ENCODE measurements at places on chromosomes 3 and 15.

DNA sequence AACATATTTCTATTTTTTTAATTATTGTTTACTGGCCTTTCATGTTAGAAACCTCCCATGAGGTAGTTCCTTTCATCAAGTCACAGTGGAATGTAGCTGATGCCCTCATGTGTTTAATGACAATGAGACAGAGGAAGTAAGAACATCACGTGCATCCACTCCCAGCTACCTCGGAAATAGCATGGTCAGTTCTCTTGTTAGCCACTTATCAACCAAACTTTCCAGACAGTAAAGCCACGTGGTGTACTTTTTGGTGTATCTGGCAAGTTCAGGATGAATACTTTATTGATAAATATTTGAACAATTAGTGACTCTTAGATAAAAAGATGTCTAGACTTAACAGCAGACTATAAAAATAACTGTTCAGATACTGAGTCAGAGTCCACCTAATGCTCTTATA is 781.7 kb downstream of the MECOM start:
- DNase-seq: no peak

GRCh38 chr3:178597371-178597770 is 61.1 kb downstream of the KCNMB2 start:
- DNase-seq: no peak

- no peak for DNase-seq
Measured at GRCh38 chr15:101526021-101526420, 36.5 kb upstream of the PCSK6 start.

DNA sequence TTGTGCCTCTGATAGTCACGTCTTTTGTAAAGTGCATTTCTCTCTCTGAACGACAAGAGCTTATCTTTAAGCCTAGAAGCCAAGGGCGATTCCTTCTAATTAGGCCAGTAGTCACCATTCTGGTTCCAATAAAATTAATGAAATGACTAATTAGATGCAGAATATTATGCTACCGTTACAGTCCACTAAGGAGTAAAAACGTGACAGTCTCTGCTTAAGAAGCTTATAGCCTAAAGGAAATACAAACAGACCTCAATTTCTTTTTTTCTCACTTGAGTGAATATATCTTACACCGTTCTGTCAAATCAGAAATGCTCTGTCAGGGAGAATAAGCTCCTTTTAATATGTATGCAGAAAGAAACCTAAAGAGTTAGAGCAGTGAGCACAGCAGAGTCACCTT is 236.1 kb downstream of the CD47 start:
- DNase-seq: no peak

- no peak for DNase-seq
Measured at GRCh38 chr3:134326126-134326525, 48.1 kb downstream of the AMOTL2 start.

GRCh38 chr3:46660543-46661523 is 32.6 kb downstream of the ALS2CL start:
- no peak for DNase-seq

DNA sequence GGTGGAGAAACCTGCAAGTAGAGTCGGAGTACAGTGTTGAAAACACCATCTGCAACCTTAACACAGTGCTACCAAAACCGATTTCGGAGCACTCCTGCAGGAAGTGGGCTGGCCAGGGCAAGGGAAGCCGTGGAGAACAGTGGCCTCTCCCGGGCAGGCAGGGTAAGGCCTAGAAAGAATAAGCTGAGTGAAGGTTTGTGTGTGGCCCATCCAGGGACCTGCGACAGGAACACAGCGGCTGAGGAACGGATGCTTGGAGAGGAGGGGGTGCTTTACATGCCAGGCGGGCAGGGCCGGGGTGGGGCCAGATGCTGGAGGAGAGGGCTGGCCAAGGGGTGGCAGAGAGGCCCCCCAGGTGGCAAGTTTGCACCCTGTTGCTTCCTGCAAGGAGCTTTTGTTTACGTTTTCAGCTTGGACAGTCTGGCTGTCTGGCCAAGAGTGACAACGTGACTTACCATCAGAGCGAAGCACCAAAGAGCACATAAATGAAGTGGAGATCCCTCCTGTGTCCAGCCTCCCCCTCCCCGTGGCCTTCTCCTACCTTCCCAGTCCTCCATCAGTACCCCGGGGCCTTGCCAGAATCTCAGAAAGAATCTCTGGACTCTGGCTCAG is 156.5 kb downstream of the PGPEP1L start:
- peak; percentile 73 for DNase-seq

DNA sequence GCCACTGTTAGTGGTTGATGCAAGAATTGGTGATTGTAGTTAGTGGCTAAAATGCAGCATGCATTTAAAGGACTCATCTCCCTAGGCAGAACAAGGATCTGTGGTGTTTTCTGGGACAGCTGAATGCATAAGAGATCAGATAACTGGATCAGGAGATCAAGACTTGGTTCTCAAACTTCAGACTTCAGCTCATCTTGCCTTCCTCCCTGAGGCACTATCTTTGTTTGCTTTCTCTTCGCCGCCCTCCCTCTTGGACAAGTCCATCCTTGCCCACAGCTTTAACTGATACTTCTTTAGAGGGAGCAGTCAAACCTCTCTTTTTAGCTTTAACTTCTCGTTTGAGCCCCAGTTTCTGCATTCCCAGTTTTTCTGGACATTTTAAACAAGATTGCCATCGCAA is 195.4 kb upstream of the TPRG1 start:
- no peak for DNase-seq

DNA sequence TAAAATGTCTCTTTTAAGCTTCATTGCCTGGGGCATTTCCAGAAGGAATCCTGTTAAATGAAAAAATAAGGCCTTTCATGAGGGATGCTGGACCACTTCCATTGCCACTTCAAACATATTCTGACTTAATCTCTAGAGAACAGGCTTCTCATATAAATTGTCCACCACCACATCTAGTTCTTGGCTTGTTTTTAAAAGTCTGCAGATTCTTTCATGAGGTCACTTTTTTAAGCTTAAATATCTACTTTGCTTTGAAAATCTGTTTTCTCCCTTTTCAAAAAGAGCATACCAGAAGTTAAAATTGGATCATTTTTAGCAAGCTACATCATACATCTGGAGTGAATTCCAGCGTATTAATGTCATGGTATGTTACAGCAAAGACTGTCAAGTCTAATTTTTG is 131.6 kb downstream of the C3orf70 start:
- no peak for DNase-seq

DNA sequence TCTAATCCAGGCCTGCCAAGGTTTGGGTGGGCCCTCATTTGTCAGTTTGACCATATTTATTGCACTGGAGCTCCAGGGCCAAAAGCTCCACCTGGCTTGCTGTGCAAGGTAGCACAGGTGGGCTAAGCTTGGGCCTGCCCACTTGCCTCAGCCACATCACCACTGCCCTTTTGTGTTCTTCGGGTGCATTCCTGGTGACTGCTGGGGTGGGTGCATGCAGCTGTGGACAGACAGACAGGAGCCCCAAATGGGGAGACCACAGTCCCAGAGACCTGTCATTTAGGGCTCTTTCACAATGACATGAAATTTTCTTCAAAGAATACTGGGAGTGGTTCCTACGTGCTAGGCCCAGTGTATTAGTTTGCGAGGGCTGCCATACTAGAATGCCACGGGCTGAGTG is 2.7 kb downstream of the MESP2 start:
- no peak for DNase-seq

DNA sequence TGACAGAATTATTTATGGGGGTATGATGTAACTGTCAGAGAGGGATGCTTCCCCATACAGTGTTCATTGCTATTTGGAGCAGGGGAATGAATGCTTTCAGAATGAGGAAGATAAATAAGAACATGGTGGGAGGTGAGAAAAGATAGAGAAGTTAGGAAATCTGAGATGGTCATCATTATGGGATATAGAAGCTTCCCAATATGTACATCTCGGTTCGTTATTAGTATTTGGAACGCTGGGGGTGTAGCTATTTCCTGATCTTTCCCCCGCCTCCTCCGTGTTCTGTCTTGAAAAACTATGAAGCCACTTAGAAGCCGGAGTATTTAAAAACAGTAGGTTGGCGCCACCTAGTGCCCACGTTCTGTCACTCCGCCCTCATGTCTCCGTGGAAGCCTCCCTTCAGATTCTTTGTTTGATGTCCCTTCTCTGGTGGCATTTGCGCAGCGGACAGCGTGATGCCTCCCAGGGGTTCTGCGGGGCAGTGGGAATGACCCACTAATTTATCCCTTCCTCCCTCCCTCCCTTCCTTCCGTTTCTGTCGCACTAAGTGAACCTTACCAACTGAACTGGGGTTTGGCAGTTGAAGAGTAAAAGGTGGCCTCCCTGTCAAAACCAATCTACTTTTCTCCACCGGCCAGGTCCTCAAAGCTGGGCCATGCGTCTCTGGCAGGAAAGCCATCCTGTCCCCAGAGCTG is 184.5 kb downstream of the FEZF2 start:
- peak; percentile 67 for DNase-seq

GRCh38 chr3:141255846-141256261 is 24.2 kb downstream of the PXYLP1 start:
- DNase-seq: peak; percentile 64

- no peak for DNase-seq
Measured at GRCh38 chr3:169894110-169894509, 17.3 kb upstream of the SAMD7 start.

- DNase-seq: no peak
Measured at GRCh38 chr3:156052115-156052514, 68.3 kb upstream of the KCNAB1 start.

DNA sequence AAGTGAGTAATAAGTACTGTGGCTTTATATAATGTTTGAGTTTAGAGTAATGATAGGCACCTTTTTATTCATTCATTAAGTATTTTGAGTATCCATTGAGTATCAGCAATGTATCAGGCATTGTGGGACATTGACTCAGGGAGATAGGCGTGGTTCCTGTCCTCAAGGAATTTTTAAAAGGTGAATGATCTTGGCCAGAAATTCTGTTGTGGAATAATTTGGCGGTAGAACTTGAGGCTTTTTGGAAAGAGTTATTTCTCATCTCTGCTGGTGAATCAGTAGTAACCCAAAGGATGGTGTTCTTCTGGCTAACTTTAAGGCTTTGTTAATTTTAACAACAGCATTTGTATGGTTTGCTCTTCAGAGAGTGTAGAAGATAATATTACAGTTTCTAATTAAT is 2.0 kb downstream of the RAB7A start:
- DNase-seq: no peak

DNA sequence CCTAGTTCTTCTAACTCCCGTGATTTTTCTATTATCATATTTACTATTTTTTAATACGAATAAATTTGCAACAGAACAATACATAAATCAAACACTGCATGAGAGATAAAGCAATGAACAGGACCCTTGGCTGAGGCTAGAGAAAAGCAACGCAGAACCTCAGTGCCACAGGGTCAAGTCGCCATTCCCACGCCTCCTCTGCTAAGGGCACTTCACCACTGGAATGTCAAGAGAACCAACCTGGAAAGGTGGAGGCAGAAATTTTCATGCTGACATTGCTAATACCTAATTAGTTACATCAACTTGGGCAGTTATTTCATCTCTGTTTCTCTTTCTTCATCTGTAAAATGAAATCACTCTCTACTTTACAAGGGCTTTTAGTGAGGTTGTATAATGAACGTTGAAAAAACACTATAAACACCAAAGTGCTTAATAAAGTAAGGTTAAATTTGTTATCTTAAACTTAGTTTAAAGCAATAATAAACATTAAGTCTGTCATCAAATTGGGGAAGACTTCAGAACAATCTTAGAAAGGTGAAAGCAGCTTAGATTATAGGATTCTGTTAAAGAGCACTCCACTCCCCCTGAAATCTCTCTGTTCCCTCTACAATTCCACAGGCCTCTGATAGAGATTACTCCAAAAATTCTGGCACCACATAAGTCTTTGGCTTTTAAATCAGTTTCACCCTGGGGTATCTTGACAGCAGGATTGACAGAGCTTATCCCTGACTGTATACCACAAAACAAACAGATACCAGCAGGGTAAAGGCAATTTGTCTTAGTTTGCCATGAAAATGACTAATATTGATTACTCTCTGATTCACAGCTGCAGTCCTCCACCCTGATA is 41.9 kb downstream of the PLCH1 start:
- no peak for DNase-seq

GRCh38 chr3:71707595-71707994 is 17.6 kb downstream of the EIF4E3 start:
- no peak for DNase-seq

- DNase-seq: no peak
Measured at GRCh38 chr3:36740787-36741186, 23.6 kb downstream of the DCLK3 start.

DNA sequence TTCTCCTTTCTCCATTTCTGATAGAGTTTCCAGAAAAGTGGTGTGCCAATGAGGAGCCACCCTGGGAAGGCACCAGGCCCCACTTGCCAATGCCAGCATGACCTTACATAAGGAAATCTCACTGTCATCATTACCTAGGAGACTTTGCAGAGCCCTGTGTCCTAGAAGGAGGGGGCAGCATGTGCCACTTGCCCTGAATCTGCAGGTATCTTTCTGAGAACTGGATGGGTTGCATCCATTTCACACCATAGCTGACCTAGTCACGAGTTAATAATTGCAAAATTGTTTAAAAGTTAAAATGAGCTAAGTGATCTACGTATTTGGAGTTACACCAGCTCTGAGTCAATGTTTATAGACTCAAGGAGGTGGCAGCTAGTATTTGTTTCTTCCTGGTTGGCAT is 14.3 kb downstream of the CA12 start:
- DNase-seq: no peak

DNA sequence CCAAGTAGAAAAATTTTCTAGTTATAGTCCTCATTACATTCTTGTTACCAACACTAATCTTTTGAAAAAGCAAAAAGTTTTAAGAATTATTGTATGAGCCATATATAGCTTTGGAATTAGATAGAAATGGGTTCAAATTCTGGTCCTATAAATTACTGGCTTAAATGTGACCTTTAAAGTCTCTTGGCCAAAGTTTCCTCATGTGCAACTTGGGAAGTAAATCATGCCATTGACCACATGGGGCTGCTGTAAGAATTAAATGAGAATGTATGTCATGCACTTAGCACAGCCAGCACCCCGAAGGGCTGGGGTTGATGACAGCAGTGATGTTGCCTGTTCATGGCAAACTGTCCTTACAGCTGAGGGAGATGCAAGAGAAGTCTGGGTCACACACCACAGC is 108.3 kb downstream of the TOP2B start:
- DNase-seq: no peak

DNA sequence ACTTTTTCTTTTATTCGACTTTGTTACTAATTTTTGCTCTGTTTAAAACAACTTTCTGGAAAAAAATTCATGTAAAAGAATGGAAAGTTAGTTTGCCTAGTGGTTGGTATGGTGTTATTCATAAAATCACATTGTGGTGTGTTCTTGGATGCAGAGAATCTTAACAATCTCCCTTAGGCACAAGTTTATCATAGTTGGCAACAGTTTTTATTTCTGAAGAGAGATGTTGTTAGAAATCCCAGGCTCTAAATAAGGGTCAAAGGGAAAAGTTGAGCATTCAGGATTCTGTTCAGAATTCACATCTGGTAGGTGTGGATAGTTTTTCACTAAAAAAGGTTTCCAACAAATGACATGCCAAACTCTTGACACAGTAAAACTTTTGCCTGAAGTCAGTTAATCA is 6.4 kb downstream of the DUT start:
- no peak for DNase-seq

DNA sequence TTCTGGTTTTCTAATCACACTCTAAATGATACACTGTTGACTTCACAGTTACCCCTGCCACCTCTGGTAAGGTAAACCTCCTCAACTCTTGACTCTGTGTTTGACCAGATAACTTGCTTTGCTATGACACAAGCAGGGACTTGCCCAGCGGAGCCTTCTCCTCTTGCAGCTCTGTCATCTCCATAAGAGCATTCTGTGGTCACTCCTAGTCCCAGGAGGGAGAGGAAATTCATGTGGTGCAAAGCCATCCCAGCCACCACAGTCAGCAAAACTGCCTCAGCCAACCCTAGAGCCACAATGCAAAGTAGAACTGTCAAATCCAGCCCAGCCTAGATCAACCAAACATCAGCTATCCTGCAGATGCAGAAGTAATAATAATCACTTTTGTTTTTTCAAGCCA is 144.7 kb upstream of the GADL1 start:
- no peak for DNase-seq
